GM23338 (cell line): ENCODE measurements at places on chromosomes 4 and X. TPM values are rescaled to one million over a fixed set of nuclear protein-coding genes. Genes with fewer than 3 reads are reported as not detected.

DNA sequence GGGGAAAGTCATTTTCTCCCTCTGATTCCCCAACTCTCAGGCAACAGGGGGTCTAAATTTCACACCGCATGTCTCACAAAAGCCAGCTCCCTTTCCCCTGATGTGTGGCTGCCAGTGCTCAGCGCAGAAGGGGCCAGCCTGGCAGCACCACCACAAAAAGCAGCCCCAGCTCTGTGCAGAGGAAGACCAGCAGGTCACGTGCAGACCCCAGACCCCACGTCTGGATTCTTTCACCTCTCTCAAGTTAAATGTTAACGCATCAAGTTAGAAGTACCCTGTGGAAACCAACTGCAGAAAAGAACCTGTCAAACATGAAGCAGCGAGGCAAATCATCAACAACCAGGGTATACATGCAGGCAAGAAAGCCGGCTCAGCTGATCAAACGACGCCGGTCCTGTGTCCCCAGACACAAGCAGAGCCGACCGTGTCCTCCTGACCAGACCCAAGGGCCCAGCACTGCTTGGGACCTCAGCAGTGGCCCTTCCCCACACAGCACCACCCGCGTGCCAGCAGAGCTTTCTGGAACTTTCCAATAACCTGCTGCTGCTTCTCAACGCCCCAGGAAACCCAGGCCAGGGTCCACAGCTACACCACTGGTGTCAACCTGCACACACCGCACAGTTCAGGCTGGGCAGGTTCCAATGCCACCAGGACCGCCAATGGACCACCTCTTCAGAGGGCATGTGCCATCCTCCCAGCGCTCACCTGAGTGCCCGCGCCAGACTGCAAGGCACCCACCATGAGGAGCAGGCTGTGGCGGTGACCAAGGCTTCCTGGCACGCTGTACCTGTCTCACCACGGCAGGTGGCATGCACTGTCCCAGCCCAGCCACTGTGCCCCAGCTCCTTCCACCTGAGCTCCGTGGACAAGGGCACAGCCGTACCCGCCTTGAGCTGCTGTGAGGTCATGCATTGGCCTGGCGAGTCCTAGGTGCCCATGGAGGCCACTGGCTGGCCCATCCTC, 4.0 kb downstream of the LRPAP1 start:
- H3K27me3 ChIP-seq = peaks cover 9% of the 10 kb centered on the region; the same call in 1 of the 2 replicates
- H3K36me3 ChIP-seq = peaks cover 14% of the 10 kb centered on the region; the same call in 1 of the 2 replicates
- H3K4me3 ChIP-seq = no peak overlapping the region
- no peak for DNase-seq

Gene CLDN22
- total RNA-seq = not detected in 2 replicates

Gene RXFP1
- 0.12 and 0.63 TPM in 2 replicates for total RNA-seq

DNA sequence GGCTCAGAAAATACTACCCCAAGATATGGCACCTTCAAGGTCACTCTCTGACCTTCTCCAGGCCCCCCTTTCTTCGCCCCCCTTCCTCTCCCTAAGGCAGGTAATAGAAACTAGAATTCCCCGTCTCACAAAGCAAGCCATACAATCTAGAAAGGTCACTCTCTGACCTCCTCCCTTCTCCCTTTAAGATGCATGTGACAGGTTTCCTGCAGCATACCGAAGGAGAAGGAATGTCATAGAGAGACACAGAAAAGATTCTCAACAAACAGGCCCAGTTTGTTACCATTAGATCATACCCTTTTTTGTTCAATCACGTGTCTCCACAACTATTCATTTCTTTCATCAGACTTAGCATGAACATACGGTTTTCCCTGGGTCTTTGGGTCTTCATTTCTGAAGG, 51.2 kb upstream of the RBMXL3 start:
- H3K36me3 ChIP-seq = no peaks in the 10 kb centered on the region
- H3K4me1 ChIP-seq = peaks cover 7% of the 10 kb centered on the region
- H3K4me3 ChIP-seq = no peak overlapping the region

- H3K4me3 ChIP-seq = no peak overlapping the region
- no peaks in the 10 kb centered on the region for H3K36me3 ChIP-seq
- no peak for DNase-seq
- H3K27ac ChIP-seq = no peak overlapping the region
- H3K4me1 ChIP-seq = 0 out of 2 replicates have a peak, but pooled peaks cover 5% of the 10 kb centered on the region
Measured at GRCh38 chr4:25347971-25348370, 29.1 kb upstream of the ANAPC4 start.

Gene SEPTIN11
- 72.0 and 81.6 TPM in 2 replicates for total RNA-seq

Gene TEX13B
- total RNA-seq = 0.78 TPM in 1 of 2 replicates, not detected in the other

DNA sequence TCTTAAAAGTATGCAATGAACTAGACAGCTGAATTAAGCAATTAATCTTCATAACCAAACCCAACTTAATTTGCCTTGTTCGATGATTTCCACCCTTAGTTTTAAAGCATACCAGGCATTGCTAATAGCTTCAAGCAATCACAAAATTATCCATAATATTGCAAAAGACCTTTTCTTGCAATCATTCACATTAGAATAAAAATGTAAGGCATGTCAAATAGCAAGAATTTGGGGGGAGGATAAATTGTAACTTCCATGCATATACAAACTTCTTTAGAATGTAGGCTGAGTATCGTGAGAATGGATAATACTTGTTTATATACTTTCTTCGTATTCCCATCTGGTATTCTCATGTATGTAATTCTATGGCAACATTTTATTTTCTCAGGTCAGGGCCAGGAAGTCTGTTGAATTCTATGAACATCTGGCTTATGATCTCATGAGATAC, 28.7 kb upstream of the BMP2K start:
- H3K4me1 ChIP-seq = no peaks in the 10 kb centered on the region
- no peak overlapping the region for H3K4me3 ChIP-seq
- no peaks in the 10 kb centered on the region for H3K27me3 ChIP-seq
- no peak overlapping the region for H3K27ac ChIP-seq
- H3K36me3 ChIP-seq = no peaks in the 10 kb centered on the region
- DNase-seq = no peak

GRCh38 chr4:140359562-140360427, 13.7 kb upstream of the SCOC start:
- H3K27ac ChIP-seq = no peak overlapping the region
- no peaks in the 10 kb centered on the region for H3K4me1 ChIP-seq
- no peaks in the 10 kb centered on the region for H3K27me3 ChIP-seq
